ENCODE measurements at places on chromosomes 7 and 10. TPM values are rescaled to one million over a fixed set of nuclear protein-coding genes. Genes with fewer than 3 reads are reported as not detected.

The MEPCE gene
- 26.9 TPM for total RNA-seq

The CLCN1 gene
- not detected for total RNA-seq

The SORBS1 gene
- total RNA-seq: 0.44 TPM

The UNC5B gene
- total RNA-seq: 116 TPM

The OR9A2 gene
- total RNA-seq: not detected

The GPER1 gene
- total RNA-seq: 3.4 TPM

The ANKRD30A gene
- not detected for total RNA-seq

The PKD2L1 gene
- total RNA-seq: not detected

The CHRM2 gene
- 20.8 TPM for total RNA-seq

The CALCR gene
- 0.14 TPM for total RNA-seq

The HMX2 gene
- total RNA-seq: not detected

The SUN3 gene
- total RNA-seq: not detected

The RFC2 gene
- 10.5 TPM for total RNA-seq

The RGR gene
- not detected for total RNA-seq

The ADAM22 gene
- total RNA-seq: 0.86 TPM

The WDR91 gene
- total RNA-seq: 6.7 TPM

The MEOX2 gene
- under 0.01 TPM for total RNA-seq

Data from placental pericyte (primary cell).